ENCODE measurements at places on chromosomes 16 and 17. TPM values are rescaled to one million over a fixed set of nuclear protein-coding genes. Genes with fewer than 3 reads are reported as not detected.
A peak's percentile ranks its signal among the peaks of the same experiment; 100 is the strongest.

The TOX3 gene
- not detected for total RNA-seq

The TBX21 gene
- not detected for total RNA-seq

The TMEM220 gene
- not detected for total RNA-seq

The MYH13 gene
- not detected for total RNA-seq

The SLC52A1 gene
- not detected for total RNA-seq

The USP43 gene
- total RNA-seq, result 1.3 TPM

The ZNF48 gene
- 16.4 TPM for total RNA-seq

The LGALS3BP gene
- 1.7 TPM for total RNA-seq

GRCh38 chr16:50743581-50744225 is 1.8 kb downstream of the CYLD start:
- DNase-seq, result no peak

- DNase-seq, result no peak
These were observed 83.8 kb upstream of the FAM20A start for GRCh38 chr17:68684949-68685357.

GRCh38 chr17:36859706-36860105 is 77.6 kb upstream of the LHX1 start:
- no peak for DNase-seq

- no peak for DNase-seq
These were observed 5.0 kb downstream of the ICAM2 start for GRCh38 chr17:64015447-64015846.

- no peak for DNase-seq
These were observed 817 bp downstream of the ITGB4 start for GRCh38 chr17:75722076-75722475.

GRCh38 chr17:50640686-50641351 is 6.1 kb downstream of the ABCC3 start:
- no peak for DNase-seq

GRCh38 chr16:70737377-70738082 is 51.7 kb upstream of the MTSS2 start:
- peak; percentile 65 for DNase-seq

DNA sequence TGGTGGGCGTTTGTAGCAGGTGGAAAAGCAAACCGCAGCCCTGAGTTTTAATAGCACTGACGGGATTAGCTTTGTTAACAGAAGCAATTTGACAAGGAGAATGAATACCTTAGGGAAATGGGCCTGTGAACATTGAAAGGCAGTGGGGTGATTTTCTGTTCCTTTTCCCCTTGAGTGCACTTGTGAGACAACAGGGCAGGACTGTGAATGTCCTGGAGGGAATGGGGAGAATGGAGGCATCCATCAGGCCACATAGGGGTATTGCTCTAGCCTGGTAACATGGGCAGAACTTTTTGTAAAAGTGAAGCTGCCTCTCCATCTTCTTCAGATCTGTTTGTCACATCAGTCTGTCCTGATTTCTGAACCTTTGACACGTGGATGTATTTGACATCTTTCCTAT is 26.2 kb downstream of the USP43 start:
- no peak for DNase-seq
